ENCODE measurements at places on chromosomes 11 and 22. TPM values are rescaled to one million over a fixed set of nuclear protein-coding genes. Genes with fewer than 3 reads are reported as not detected.

GAS2L1 gene
- polyA plus RNA-seq: 16.8 TPM

MAML2 gene
- polyA plus RNA-seq: 20.1 TPM

SAA4 gene
- not detected for polyA plus RNA-seq

ADAMTS15 gene
- 0.96 TPM for polyA plus RNA-seq

CLMP gene
- 85.1 TPM for polyA plus RNA-seq

CCDC87 gene
- polyA plus RNA-seq: 0.06 TPM

GGT5 gene
- 4.6 TPM for polyA plus RNA-seq

ZNF214 gene
- 2.5 TPM for polyA plus RNA-seq

TRIM21 gene
- 11.0 TPM for polyA plus RNA-seq

RCN1 gene
- polyA plus RNA-seq: 63.3 TPM
